ENCODE measurements at places on chromosomes 7 and 10. TPM values are rescaled to one million over a fixed set of nuclear protein-coding genes. Genes with fewer than 3 reads are reported as not detected.

Gene RBM20
- 6.2 TPM for total RNA-seq

Gene BEND7
- total RNA-seq, result 32.1 TPM

Gene OGDHL
- 4.7 TPM for total RNA-seq

Gene GTF2IRD1
- 9.3 TPM for total RNA-seq

Gene VPS26A
- 56.0 TPM for total RNA-seq

Gene OAT
- total RNA-seq, result 243 TPM

Gene KIAA1549
- total RNA-seq, result 2.0 TPM

Gene HYAL4
- not detected for total RNA-seq

Gene NPFFR1
- not detected for total RNA-seq

Gene LRRC18
- total RNA-seq, result 0.72 TPM

Data from stomach (tissue), 19 donors.